A172 (cell line): ENCODE measurements at places on chromosomes 2 and 18.

DNA sequence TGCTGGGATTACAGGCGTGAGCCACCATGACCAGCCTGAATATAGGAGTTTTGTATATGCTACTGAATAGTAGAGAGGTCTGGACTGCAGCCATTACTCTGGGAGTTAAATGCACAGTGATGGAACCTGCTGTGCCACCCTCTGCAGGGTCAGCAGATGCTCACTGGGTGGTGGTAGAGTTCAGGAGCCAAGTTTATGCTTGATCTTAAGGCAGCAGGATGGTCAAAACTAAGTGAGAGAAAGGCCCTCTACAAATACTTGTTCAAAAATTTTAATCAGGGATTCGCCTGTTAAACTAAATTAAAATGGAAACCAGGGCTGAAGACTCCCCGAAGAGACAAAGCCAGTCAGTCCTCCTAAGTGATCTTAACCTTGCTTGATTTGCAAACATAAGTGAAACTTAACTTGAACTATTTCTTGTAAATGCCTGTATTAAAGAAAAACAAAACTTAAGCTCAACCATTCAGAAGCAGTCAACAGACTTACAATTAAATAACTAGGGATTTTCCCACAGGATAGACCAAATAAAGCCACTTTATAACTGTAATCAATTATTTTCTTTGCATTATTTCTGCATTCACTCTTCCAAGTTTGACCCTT lies 4.2 kb upstream of the WDFY1 start:
- no peak for DNase-seq

GRCh38 chr2:144329472-144329871 lies 190.4 kb downstream of the ZEB2 start:
- no peak for DNase-seq

GRCh38 chr2:165197346-165197745 lies 6.5 kb downstream of the SCN3A start:
- no peak for DNase-seq

GRCh38 chr2:129758784-129759471 lies 220.5 kb upstream of the RAB6C start:
- DNase-seq = no peak

- no peak for DNase-seq
Measured at GRCh38 chr18:42287047-42287446, 332.0 kb downstream of the PIK3C3 start.

DNA sequence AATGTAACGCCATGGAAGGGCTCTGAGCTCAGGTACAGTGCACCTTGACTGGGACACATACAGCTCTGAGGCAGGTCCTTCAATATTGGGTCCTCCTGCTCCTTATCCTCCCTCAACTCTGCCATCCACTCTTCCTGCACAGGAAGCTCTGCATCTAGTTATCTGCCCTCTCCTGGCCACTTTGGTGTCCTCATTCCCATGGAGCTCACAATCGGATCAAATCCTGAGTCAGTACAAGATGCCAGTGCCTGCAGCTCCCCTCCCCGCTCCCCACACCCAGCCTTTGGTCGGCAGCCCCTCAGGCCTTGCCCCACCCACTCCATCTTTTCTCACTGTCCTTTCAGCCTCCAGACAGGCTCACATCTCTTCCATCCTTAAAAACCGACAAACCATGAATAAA lies 58.0 kb downstream of the LRRFIP1 start:
- no peak for DNase-seq

DNA sequence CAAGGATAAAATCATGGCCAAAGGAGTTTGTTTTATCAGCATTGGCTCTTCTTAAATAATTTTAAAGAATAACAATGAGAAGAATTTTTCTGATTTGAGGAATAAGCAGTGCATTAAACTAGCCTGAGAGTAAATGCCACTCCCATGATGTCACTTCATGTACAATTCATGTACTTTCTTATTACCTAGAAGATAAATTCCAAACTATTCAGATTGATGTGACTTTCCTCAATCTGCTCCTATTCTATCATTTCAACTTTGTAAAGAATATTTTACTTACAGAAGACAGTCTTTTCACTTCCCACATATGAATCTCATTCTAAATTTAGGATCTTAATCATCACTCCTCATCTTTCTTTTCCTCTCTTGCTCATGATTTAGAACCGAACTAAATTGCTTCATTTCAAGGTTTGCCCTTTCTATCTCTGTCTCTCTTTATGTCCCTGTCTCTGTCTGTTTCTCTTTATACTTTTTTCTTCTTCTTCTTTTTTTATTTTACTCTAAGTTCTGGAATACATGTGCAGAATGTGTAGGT lies 1142.0 kb upstream of the PIK3C3 start:
- DNase-seq = no peak

GRCh38 chr2:175206866-175207265 lies 25.4 kb upstream of the ATP5MC3 start:
- no peak for DNase-seq

GRCh38 chr2:99836690-99837605 lies 305.4 kb downstream of the AFF3 start:
- no peak for DNase-seq

GRCh38 chr2:227942021-227942420 lies 70.6 kb downstream of the DAW1 start:
- DNase-seq = peak; percentile 41

- DNase-seq = peak; percentile 87
Measured at GRCh38 chr2:100381240-100381639, 36.2 kb downstream of the CHST10 start.

DNA sequence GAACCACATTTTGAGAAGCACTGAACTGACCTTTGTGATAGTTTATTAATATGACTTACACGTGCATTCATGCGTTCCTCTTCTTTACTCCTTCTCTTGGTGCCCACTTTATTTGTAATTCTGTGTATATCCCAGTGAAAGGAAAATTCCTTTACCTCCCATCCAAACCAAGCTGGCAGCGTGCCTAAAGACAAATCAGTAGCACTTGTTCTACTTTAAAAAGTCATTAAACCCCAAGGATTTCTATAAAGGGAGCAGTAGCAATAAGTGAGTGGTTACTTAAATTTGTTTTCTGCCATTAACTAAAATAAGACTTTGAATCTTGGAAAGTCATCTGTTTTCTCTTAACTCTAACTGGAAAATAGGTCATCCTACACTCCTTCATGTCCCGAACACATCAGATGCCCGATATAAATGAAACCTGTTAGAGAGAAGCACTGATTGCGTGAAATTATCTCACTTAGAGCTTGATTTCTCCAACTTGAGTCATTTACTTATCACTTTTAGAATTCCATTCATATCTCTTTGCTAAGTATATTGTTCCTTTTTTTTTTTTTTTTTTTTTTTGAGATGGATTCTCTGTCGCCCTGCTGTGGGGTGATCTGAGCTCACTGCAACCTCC lies 10.7 kb downstream of the PIK3C3 start:
- no peak for DNase-seq
